Activated naive CD8-positive, alpha-beta T cell treated with anti-CD3 and anti-CD28 coated beads for 36 hours (primary cell): ENCODE measurements at places on chromosomes 7 and 10.

DNA sequence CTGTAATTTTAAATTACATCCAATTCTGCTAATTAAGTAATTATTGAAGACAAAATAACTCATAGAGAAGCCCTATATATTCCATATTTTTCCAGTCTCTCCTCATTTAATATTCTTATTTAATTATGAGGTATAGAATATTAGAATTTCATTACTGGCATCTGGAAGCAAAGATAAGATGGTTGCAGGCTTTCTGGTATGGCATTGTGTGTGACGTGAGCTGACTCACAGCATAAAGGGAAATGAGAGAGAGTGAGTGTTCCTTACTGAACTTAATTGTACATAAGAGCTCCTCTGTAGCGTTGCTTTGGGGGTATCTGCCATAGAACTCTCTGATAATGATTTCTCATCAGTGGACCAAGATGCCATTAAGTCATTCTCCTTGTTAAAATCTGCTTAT, 127.4 kb upstream of the TEX47 start:
- DNase-seq, result no peak

DNA sequence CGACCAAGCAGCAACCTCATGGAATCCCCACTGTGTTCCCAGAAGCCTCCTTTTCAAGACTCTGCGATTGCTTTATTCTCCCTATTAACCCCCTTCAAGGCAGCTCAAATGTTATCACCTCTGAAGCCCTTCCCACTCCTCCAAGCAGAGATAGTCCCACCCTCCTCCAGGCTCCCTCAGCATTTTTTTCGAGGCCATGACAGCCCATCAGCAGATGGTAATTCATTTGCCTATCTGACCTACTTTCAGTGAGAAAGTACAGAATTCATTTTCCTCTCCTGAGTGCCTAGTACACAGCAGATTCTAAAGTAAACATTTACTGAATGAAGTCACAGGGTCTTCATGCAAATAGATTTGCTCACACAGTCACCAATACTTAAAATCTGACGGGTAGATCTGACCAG, 47.8 kb downstream of the HERPUD2 start:
- DNase-seq, result no peak

- DNase-seq, result no peak
These were observed 36.9 kb downstream of the BAG3 start for GRCh38 chr10:119688033-119688508.

GRCh38 chr7:20963556-20964280, 177.0 kb upstream of the SP8 start:
- DNase-seq, result no peak

GRCh38 chr7:25294624-25295023, 66.3 kb upstream of the NPVF start:
- DNase-seq, result no peak

GRCh38 chr10:99431190-99431760, 851 bp upstream of the GOT1 start:
- peak; percentile 21 for DNase-seq

- no peak for DNase-seq
These were observed 495.6 kb upstream of the KLF6 start for GRCh38 chr10:4280461-4281189.

DNA sequence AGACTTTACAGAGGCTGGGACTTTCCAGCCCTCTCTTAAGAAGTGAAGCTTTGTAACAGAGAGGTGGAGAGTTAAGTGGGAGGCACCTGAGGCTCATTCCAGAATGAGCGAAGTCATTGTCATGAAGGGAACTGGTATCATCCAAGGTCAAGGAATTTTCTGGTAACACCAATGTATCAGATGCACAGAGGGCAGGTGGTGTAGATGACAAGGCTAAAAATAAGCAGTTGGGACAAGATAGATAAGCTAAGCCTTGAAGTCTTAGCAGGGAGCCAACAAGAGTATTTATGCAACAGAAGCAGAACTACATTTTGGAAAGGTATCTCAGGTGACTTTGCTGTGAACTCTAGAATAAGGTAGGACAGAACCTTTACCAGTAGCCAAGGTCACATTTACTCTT, 257.0 kb upstream of the AUTS2 start:
- DNase-seq, result no peak

DNA sequence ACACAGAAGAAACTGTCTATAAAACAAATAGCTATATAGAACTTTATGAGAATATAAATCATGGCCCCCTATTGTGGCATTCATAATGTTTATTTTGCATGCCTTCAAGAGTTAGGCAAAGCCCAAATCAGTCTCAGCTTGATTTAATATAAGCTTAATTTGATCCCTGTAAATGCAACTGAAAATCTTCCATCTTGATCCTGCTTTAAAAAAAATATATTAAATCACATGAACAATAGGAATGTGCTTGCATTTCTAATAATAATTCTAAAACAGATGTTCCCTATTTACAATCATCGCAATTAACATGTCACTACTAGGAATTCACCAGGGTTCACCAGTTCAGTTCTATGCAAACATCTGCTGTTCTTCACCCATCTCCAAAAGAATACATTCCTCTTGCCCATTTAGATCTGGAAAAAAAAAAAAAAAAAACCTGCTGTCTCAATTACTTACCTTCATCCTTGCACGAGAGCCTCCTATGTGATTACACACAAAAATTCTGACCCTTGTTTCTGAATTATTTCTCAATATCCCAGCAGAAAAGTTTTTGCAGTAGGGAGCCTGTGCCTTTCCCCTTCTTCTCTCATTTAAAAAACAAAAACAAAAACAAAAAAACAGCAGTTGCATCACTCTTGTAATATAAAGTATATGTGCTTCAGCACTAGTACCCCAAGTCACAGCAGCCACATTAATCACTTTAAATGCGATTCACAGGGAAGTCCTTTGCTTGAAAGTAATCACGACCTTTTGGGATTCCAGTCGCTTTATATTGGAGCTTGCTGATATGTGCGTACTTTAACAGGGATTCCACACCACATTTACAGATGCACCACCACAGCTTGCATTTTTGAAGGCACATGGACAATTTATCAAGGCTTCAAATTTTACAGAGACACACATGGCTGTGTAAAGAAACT, 194.8 kb upstream of the KMT2E start:
- no peak for DNase-seq

GRCh38 chr7:10739401-10739800, 234.3 kb upstream of the PHF14 start:
- no peak for DNase-seq

GRCh38 chr7:139594911-139595476, 71.5 kb downstream of the CLEC2L start:
- DNase-seq, result no peak

DNA sequence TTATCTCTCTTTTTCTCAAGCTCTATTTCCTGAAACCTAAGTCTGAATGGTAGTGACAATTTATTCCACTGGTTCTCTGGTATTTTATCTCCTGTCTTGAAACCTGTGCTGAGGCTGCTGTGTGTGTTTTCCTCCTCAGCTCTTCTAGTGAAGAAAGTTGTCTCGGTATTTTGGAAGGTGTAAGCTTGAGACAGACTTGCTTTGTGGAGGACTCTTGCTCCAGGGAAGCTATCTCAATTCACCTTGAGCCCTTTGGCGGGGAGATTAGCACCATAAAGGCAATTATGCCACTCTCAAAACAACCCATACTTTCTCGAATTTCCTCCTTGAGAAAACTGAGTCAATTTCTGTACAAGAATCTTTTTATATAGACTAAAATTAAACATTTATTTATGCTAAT, 141.6 kb downstream of the THSD7A start:
- DNase-seq, result no peak

DNA sequence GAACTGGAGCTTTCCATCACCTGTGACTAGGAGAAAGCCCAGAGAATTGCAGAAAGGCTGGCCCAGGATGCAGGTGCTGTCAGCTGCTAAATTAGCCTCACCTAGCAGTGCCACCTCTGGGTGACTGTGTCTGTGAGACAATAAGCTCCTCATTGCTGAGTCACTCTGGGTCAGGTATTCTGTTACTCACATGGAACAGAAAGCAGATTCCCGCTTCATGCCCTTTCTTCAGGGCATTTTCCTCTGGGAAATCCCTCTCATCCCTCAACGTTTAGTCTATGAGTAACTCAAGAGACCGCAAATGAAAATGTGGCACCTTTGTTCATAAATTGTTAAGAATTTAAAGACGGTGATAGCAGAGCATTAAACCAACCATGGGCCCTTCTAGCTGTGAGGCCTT, 184.0 kb downstream of the ADAM12 start:
- no peak for DNase-seq

DNA sequence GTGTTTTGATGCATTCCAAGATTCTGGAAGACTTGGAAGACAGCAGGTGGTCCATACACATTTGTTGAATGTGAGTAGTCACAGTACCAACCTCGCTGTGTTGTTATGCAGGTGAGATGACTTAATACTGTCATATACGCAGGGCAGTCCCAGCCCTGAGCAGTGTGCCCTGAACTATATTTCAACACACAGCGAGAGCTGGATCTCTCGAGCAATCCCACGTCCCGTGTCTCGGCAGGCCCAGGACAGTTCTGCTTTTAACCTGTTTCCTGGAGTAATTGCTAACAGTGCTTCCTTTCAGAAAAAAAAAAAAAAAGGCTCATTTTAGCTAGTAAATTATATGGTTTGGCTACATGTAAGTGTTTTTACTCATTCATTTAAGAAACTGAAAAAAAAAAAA, 179.7 kb downstream of the PRKCQ start:
- DNase-seq, result no peak

- DNase-seq, result no peak
These were observed 61.4 kb downstream of the ZRANB1 start for GRCh38 chr10:125003146-125003900.

GRCh38 chr7:108120196-108120595, 10.0 kb downstream of the LAMB4 start:
- DNase-seq, result no peak

GRCh38 chr7:102066476-102066875, 220.2 kb upstream of the SH2B2 start:
- no peak for DNase-seq

GRCh38 chr10:128448796-128449195, 322.6 kb upstream of the MKI67 start:
- no peak for DNase-seq

DNA sequence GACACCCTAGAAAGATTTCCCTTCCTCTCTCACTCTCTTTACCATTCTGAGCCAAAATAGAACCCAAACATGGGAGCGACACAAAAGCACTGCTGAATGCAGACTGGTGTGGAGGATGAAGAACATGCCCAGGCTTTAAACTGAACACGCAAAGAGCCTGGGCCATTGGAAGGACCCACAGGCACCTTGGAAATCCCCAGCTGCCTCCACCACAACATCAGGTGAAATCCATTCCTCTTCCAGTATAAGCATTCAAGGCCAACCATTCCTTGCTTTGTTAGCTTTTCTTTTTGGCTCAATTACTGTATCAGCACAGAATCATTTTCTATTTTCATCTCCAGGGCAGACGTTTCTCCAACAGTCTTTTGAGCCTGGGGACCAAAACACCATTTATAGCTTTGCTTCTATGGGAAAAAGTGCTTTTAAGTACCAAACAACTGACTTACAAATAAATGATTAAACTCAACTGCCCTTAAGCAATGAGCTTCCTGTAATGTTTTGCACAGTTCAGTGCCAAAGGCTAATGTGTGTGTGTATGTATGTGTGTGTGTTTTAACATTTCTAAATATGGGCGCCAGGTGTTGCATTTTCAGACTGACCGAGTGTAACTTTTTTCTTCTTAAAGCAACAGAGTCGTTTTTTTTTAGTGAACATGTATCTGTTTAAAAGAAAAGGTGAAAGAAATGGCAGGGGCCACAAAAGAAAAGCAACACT, 16.2 kb upstream of the BLNK start:
- no peak for DNase-seq

GRCh38 chr7:68187532-68187931, 1190.9 kb downstream of the TYW1 start:
- no peak for DNase-seq

GRCh38 chr10:124467165-124467564, 5.5 kb downstream of the LHPP start:
- no peak for DNase-seq

- no peak for DNase-seq
These were observed 18.7 kb upstream of the PRKAG2 start for GRCh38 chr7:151895631-151896031.

- DNase-seq, result peak; percentile 23
These were observed 50.0 kb upstream of the GRB10 start for GRCh38 chr7:50832744-50833143.

DNA sequence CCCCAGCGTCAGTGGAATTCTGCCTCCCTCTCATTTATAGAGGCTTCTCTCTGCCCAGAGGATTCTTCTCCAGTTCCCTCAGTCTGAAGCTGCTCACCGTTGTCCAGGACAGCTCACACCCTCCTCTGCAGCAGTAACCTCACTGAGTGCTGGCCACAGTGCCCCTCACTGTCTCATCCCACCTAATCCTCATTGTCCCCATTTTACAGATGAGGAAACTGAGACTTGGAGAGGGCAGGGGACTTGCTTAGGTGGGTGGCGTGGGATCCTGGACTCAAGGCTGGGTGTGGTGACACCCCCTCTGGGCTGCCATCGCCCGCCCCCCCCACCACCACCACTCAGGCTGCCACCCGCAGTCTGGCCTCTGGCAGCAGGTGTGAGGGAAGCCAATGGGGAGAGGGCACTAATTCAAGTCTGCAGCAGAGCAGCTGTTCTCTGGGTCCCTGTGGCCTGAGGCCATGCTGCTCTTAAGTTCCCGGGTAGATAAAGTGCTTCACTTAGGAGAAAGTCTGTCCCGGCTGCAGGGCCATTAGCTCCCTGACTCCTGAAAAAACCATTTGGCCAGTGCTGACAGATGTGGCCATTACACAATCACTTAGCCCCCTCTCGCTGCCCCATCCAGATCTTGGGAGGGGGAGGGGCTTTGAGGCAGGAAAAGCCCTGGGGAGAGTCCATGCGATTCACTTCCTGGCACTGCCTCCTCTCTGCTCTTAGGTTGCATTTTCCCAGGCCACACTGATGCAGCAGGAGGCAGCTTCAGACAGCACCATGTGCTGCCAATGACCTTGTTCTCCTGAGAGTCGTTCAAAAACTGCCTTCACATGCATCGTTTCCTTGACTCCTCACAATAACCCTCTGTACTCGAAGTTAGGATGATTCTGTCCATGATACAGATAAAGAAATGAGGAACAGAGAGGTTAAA, 36.3 kb downstream of the DRGX start:
- no peak for DNase-seq

DNA sequence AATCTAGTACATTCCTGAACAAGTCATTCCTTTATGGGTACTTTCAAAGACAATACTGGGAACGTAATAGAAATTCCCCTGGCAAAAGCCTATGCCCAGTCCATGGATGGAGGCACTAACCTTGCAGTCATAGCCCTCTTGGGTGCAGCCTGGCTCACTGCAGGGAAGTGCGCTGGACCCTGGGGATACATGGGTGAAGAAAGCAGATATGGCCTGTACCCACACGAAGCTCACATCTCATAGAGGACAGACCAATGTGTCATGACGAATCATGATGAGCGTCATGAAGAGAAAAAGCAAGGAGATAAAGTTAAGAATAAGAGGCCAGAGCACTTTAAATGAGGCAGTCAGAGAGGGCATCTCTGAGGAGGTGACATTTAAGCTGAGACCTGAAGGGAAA, 11.8 kb downstream of the PRLHR start:
- no peak for DNase-seq

DNA sequence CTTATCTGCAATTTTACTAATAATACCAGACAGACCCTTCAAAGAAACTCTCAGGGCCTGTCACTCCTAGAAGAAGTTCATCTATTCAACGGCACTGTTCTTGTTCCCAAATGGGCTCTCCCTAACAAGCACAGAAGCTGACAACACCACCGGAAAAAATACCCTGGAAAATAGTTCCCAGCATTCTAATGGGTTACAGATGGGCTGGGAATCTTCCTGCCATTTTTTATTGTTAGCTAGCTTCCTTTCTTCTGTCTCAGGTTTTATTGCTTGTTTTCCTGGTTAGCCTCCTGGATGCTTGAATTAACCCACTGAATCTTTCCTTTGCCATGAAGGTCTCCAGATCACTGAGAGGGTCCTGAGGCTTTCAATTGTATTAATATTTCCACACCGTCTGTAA, 689.8 kb upstream of the NRP1 start:
- DNase-seq, result no peak
